ENCODE measurements at places on chromosomes 6 and 20.

DNA sequence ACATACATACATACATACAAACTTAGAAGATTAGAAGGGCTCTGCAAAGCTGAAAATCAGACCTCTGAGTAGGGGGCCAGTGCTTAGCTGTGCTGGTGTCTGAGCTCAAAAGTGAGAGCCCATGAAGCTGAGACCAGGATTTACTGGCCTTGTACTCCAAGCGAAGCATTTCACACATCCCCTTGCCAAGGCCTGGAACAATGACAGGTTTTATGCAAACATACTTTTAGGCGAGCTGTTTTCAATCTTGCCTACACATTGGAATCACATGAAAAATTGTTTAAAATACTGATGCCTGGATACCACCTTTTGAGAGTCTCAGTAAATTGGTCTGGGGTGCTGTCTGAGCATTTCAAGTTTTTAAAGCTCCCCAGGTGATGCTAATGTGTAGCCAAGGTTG, 80.9 kb upstream of the SRSF6 start:
- DNase-seq = no peak

DNA sequence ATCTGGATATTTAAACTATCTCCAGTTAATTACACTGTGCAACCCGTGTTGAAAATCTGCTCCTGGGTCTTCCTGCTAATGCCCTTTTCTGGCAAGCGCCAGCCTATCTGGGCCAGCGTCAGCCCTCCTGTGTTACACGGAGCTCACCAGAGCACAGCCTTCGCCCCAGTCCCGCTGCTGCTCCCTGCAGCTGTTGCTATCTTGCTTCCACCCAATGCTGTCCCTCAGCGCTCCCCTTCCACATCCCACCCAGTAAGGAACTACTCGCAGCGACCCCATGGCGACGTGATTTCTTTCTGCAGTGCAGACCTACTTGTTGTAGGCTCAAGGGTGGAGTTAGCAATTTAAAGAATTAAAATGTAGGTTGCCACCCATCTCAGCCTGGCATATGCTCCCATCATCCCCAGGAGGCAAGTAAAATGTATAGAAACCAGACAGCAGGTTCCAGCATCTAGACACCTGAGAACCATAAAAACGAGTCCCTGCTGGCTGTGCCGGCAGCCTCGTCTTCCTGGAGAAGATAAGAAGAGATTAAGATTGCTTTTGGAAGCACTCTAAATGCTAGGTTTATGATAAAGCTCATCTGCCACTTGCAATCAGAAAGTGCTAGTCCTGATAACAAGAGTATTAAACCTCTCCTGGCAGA, 254.3 kb upstream of the FOXQ1 start:
- no peak for DNase-seq

GRCh38 chr6:71929047-71929446, 42.7 kb downstream of the RIMS1 start:
- DNase-seq = no peak

GRCh38 chr6:165906-166305, 126.4 kb upstream of the DUSP22 start:
- DNase-seq = no peak
